ENCODE measurements at places on chromosomes 12 and 14.

DNA sequence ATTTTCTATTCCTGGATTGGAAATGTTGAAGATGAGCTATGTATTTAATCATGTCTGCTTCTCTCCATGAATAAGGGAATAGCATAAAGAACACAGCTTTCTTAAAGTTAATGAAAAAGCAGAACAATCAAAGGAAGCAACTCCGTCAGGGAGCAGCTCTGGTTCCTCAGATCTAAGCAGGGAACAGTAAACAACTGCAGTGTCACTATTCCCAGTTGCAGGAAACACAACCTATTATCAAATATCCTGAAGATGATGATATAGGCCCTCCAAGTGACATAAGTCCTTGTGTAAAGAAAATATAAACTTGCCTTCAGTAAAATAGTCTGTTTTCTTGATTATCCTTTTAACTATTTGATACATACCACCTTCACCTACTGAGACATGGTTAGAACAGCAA lies 228.1 kb downstream of the KCNC2 start:
- H3K27ac ChIP-seq: no peak overlapping the region
- DNase-seq: no peak
- H3K4me1 ChIP-seq: peaks cover 9% of the 10 kb centered on the region
- no peaks in the 10 kb centered on the region for H3K27me3 ChIP-seq
- no peaks in the 10 kb centered on the region for H3K36me3 ChIP-seq
- H3K4me3 ChIP-seq: no peak overlapping the region

- peaks cover 5% of the 10 kb centered on the region for H3K36me3 ChIP-seq
- peak; percentile 21 for DNase-seq
- no peaks in the 10 kb centered on the region for H3K27me3 ChIP-seq
- H3K4me3 ChIP-seq: peak overlapping the region; percentile 21
Observed at GRCh38 chr12:68521321-68521839, 89.3 kb upstream of the RAP1B start.

DNA sequence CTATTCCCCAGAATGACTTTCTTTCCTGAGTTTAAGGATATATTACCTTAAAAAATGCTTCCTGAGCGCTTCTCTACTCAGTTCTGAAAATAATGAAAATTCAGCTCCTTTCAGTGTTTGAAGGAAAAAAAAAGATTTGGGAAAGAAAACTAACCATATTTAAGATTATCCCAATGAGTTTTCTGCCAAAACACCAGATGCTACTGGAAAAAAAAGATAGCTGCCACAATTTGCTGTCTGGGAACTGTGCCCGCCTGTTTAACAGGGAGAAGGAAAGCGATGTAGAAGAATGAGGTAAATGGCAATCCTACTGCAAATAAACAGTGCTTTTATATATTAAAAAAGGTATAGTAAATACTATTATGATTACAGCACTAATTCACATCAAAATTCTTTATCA lies 367.6 kb upstream of the PRICKLE1 start:
- H3K4me1 ChIP-seq: peaks cover 20% of the 10 kb centered on the region
- H3K4me3 ChIP-seq: no peak overlapping the region
- no peak overlapping the region for H3K27ac ChIP-seq
- no peaks in the 10 kb centered on the region for H3K27me3 ChIP-seq
- DNase-seq: no peak

GRCh38 chr12:124694250-124694649 lies 126.8 kb upstream of the NCOR2 start:
- H3K27ac ChIP-seq: no peak overlapping the region
- H3K4me1 ChIP-seq: peaks cover 42% of the 10 kb centered on the region
- DNase-seq: no peak
- H3K4me3 ChIP-seq: no peak overlapping the region

GRCh38 chr12:105067511-105068031 lies 16.7 kb downstream of the ALDH1L2 start:
- H3K4me1 ChIP-seq: no peaks in the 10 kb centered on the region
- no peaks in the 10 kb centered on the region for H3K27me3 ChIP-seq
- H3K36me3 ChIP-seq: peaks cover 19% of the 10 kb centered on the region
- DNase-seq: no peak

DNA sequence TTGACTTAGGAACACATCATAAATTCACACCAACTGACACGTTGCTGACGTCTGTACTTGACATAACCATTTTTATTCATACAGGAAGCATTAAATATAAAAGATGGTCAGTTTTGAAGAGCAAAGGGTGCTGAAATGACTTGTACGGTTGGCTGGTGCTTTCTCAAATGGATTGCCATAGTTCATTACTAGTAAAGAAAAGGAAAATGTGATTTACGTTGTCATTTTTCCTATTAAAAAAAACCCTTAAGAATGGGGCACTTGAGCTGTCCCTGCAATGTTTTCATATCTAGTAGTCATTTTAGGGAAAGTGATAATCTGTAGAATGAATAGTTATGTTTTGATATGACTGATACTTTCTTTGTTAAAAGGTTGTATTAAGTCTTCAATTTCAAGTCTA lies 22.5 kb upstream of the MANSC4 start:
- no peaks in the 10 kb centered on the region for H3K4me1 ChIP-seq
- no peaks in the 10 kb centered on the region for H3K27me3 ChIP-seq
- no peak overlapping the region for H3K4me3 ChIP-seq
- H3K36me3 ChIP-seq: no peaks in the 10 kb centered on the region
- H3K27ac ChIP-seq: no peak overlapping the region

GRCh38 chr12:75291014-75291413 lies 39.1 kb downstream of the CAPS2 start:
- no peak for DNase-seq
- no peaks in the 10 kb centered on the region for H3K4me1 ChIP-seq
- no peak overlapping the region for H3K4me3 ChIP-seq

DNA sequence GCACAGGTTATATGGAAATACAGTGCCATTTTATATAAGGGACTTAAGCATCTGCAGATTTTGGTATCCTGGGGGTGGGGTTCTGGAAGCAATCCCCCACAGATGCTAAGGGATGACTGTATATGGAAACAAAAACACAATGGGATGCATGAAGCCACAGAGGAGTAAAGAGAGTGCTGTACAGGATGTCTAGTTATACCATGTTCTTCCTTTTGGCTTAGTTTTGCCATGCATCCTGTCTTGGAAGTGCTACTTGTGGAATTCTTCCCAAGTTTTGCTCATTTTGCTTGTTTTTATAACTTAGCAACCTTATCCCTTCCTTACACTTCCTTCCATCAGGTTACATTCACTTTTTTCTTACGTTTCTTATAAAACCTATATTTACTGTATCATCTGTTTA lies 55.6 kb downstream of the TRMT5 start:
- no peaks in the 10 kb centered on the region for H3K27me3 ChIP-seq
- no peaks in the 10 kb centered on the region for H3K36me3 ChIP-seq
- H3K4me1 ChIP-seq: peaks cover 7% of the 10 kb centered on the region
- H3K27ac ChIP-seq: no peak overlapping the region

DNA sequence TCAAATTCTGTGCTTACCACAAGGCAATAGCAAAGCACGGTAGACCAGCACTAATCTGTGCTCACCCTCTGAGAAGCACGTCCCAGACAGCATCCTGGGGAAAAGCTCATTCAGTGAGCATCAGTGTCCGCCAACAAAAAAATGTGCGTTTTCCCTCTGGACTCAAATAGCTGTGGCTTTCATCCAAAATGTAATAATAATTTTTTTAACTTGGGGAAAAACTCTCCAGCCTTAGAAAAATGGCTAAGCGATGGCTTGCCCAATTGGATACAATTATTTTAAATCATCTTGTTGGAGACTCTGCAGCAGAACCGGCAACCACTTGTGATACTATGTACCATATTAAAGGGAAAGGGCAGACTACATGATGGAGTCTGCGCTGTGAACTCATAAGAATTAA lies 1.1 kb upstream of the KRT77 start:
- peaks cover 74% of the 10 kb centered on the region for H3K27me3 ChIP-seq
- no peak overlapping the region for H3K27ac ChIP-seq
- H3K4me1 ChIP-seq: no peaks in the 10 kb centered on the region
- no peak overlapping the region for H3K4me3 ChIP-seq
- H3K36me3 ChIP-seq: no peaks in the 10 kb centered on the region
- no peak for DNase-seq

DNA sequence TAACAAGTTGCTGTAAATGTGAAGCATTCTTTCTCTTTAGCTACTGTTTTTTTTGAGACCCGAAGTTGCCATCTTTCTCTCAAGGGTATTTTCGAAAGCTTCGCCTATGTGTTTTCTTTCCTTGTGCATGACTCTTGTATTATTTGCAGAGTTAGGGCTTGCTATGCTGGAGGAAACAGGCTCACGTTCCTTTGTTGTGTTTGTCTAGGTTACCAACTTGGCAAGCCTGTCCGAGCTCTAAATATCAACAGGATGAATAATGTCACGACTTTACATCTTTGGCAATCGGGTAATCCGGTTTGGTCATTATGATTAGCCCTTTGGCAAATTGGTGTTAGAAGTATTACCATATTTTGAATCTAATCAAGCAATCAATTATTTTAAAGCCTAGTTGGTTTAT lies 15.9 kb upstream of the ATP6V0A2 start:
- peaks cover 4% of the 10 kb centered on the region for H3K36me3 ChIP-seq
- no peak overlapping the region for H3K27ac ChIP-seq
- no peak overlapping the region for H3K4me3 ChIP-seq
- no peaks in the 10 kb centered on the region for H3K4me1 ChIP-seq

- no peaks in the 10 kb centered on the region for H3K27me3 ChIP-seq
- peak overlapping the region; percentile 85 for H3K27ac ChIP-seq
- peak; percentile 33 for DNase-seq
- peaks cover 29% of the 10 kb centered on the region for H3K4me1 ChIP-seq
- peak overlapping the region; percentile 89 for H3K4me3 ChIP-seq
Observed at GRCh38 chr12:76346798-76347420, 1.3 kb downstream of the BBS10 start.

All from Calu3 (cell line).